ENCODE measurements at places on chromosomes 1 and 21.
A peak's percentile ranks its signal among the peaks of the same experiment; 100 is the strongest.

- DNase-seq = no peak
Measured at GRCh38 chr1:7865978-7866377, 13.1 kb upstream of the UTS2 start.

DNA sequence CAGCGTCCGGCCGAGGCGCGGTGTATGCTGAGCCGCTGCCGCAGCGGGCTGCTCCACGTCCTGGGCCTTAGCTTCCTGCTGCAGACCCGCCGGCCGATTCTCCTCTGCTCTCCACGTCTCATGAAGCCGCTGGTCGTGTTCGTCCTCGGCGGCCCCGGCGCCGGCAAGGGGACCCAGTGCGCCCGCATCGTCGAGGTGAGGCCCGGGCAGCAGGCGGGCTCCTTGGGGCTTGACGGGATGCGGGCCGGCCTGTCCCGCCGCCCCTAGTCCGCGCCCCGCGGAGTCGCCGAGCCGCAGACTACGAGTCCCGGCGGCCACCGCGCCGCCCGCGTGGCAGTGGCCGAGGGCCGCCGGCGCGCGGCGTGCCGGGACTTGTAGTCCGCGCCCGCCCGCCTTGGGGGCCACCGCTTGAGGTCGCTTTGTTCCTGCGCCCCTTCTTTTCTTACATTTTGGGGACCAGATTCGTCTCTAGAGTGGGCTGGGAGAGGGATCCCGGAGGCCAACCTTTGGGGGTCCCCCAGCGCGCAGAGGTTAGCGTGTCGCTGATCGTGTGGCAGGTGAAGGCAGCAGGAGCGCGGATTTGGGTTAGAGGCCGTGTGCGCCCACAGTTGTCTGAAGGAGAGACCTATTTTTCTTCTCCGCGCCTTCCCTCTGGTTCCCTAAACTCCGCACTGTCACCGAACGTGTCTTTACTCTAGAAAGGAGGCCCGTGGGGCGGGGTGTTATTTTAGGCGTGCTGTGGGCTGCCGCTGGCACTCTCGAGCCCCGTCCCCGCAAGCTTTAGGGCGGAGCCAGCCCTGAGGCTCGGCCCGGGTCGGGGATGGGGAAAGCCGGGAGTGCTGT is 553 bp downstream of the CMPK1 start:
- peak; percentile 86 for DNase-seq

- DNase-seq = no peak
Measured at GRCh38 chr1:185811073-185811709, 77.0 kb downstream of the HMCN1 start.

GRCh38 chr1:4647391-4647790 is 7.0 kb upstream of the AJAP1 start:
- DNase-seq = no peak

DNA sequence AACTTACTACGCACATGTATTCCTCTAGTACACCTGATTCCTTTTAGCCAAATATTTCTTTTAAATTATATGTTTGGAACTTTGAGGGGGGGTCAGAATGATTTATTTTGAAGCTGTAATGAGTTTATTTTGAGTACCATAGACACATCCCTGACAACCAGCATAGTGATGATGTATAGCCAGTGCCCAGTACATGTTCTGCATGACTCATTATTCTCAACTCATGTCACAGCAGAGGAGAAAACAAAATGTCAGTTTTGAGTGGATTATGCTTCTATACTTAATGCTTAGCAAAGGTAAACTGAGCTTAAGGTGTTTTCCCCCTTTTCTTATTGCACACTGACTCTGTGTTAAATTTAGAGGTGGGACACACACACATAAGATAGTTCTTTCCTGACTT is 22.4 kb upstream of the LEPR start:
- no peak for DNase-seq

GRCh38 chr1:2472109-2472508 is 4.0 kb upstream of the PLCH2 start:
- no peak for DNase-seq

Measured in hematopoietic multipotent progenitor cell (in vitro differentiated cells).